NCI-H1105 treated with DMSO at 0.1 percent for 48 hours (cell line): ENCODE measurements at places on chromosomes 3 and 15.

DNA sequence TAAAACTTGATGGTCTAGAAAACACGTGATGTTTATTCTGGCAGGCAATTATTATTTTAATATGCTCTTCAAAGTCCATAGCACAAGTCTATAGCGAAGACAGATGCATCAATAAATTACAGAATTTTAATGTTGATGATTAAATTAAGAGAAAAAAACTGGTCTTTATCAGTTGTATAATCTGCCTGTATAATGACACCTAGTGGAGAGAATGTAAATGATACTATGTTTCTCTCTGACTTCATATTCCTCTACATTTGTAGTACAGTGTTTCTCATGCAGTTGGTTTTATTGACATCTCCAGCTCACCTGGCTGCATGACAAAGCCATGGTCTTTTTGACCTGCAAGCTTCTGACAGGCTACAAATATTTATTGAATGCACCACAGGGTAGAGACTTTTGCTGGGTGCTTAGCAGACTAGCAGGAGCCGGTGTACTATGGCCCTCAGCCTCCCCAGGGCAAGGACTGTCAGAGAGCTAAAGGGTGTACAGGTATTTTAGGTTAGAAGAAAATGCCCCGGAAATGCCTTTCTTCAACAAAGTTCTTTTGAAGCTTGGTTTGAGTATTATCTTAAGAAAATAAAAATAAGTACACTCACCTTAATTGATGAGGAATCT, 289.9 kb downstream of the GAP43 start:
- DNase-seq: peak; percentile 26

DNA sequence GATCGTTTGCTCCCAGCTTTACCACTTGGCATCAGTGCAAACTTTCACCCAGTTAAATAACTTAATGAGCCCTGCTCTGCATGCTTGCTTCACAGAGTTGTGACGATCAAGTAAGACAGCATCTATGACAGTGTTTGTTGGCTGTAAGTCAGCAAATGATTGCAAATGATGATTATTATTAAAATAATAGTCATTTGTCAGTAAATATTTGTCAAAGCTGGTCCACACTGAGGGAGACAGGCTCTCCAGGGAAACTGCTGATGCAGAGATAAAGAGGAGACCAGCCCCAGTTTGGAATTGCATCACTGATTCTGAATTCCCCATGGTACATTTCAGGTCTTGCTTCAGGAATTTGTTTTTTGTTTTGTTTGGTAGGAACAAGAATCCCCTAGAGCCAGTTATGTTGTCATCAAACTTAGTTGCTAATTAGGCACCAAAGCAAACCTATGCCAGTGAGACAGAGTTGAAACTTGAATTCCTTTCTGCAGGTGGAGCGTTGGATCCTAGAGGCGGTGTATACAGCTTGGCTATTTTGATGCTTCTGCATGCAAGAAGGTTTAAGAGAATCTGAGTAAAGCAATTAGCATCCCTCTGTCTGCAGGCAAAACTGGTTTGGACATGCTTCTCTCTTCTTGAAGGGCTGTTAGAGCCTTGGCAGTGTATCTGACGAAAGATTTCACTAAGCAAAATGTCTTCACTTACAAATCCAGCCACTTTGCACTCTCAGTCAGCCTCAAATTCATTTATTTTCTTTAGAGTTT, 338.6 kb upstream of the TPRG1 start:
- DNase-seq: peak; percentile 82

GRCh38 chr3:122621112-122621511, 43.7 kb downstream of the PARP15 start:
- DNase-seq: peak; percentile 56

DNA sequence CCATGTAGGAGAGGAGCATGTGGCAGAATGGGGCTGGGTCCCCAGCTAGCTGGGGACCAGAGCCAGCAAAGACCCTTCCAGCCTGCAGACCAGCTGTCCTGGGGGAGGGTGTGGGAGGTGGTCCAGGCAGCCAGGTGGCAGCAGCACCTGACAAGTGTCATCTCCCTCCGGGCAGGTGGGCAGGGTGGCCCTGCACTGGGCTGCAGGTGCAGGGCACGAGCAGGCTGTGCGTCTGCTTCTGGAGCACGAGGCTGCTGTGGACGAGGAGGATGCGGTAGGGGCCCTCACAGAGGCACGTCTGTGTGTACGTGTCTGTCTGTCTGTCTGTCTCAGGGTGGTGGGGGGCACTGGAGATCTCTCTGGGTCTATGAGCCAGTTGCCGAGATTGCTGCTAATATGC, 5.5 kb downstream of the ANKDD1A start:
- DNase-seq: no peak

DNA sequence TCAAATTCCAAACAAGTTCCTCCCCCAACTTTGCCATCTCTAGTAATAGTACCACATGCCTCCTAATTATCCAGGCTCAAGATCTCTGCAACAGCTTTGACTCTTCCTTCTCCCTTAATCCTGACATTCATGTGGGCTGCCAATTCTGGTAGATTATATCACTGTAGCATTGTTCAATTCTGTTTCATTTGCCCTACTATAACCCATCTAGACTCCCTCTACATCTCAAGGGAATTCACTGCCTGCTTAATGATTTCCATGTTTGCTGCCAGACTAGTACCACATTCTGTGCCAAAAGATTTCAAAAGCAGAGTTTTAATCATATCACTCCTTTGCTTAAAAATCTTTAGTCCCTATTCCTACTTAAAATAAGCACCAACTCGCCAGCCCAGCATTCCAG, 34.6 kb upstream of the PPIB start:
- DNase-seq: no peak

DNA sequence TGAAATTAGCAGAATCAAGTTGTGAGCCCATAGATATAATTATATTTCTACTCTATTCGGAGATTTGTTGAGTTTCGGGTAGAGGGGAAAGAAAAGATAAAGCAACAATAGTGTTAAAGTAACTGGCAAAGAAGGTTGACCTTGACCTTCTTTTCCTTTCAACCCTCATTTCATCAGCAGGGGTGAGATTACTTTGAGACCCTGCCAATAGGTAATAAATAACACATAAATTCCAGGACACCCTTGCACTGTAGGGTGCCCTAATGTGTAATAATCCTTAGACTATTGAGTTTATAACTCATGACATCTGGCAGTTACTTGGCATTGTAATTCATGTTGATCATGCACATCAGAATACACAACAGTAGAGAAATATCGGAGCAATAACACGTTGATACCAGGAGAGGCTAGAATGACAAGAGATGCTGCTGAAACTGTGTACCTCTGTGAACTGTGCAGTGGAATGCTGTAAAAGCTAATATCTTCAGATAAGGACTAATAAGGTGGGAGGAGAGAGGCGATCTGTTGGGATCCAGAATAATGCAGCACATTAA, 426.7 kb downstream of the ROBO2 start:
- DNase-seq: no peak

DNA sequence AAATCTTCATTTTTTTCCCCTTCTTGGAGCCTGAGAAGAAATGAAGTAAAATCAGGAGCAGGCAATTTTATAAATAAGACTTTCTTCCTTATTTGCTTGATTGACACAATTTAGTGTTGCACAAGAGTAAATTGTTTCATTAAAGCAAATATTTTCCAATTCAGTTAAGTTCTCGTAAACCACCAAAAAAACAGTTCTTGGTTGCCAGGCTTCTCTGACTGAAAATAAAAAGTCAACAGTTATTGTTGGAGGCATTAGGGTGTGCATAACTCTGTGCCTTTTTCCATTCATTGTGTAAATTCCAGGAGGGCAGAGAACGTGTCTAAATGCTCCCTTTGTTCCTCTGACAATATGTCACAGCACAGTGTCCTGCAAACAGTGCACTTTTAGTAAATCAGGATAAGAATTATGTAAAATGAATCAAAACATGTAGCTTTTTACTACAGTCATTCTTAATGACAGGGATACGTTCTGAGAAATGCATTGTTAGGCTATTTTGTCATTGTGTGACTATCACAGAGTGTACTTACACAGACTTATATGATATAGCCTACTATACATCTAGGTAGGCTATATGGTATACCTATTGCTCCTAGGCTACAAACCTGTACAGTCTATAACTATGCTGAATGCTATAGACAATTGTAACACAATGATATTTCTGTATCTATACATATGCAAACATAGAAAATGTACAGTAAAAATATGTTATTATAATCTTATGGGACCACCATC, at the start of gene CP:
Gene CP (minus strand): TSS at position 47 of the 735 bp plus-strand sequence. CDS start 37 bp downstream, at position 10.
- DNase-seq: no peak

- no peak for DNase-seq
Measured at GRCh38 chr3:149625795-149626194, 32.0 kb downstream of the WWTR1 start.

DNA sequence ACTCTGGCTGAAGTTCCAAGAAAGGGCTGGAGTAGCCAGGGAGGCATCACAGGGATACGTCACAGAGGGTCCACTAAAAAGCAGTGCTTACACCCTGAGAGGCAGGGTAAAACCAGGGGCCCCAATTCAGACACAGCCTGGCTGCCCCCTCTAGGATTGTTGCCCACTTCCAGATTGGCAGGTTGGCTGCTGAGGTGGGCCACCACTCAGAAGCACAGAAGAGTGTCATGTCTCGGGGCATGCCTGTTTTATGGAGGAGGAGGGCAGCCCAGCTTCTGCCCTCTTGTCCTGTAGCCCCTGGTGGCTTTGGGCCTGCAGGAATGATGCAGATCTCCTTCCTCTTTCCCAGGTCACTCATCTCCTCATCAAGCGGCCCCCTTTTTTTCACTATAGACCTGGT, 24.0 kb downstream of the NOX5 start:
- DNase-seq: no peak

DNA sequence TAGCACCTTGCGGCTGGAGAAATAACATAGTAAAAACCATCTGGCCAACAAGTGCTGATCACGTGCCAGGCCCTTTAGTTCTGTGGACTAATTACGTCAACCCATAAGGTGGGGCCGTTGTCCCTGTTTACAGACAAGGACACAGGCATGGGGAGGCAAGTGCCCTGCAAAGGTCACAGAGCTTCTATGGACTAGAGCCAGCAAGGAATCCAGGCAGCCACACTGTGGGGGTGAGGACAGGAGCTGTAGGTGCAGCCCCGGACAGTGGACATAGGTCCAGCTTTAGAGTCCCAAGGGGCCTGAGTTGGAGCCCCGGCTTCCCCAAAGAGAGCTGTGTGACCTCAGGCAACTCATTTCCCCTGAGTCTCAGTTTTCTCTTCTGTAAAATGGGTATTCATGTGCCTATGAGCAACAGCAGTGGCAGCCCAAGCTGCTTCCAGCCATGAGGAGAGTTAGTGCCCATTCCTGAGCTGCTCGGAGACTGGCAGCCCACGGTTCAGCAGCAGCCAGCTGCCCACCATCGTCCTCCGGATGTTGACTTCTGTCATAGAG, 13.9 kb downstream of the CHST13 start:
- no peak for DNase-seq

DNA sequence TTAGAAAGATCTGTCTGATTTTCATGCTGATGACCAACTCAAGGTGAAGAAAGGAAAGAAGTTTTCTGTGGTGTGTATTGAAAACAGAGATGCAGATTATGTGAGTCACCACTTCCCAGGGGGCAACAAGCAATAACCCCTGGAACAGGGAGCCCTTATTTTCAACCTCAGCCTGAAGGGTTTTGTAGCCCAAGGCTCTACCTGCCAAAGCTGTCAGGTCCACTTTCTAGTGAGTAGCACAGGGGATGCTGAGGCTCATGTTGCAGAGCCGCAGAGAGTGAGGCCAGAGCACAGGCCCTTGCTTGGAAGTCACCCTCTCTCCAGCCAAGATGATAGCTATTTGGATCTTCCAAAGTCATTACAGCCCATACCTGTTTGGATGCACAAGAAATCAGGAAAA, 152.2 kb upstream of the SLC24A5 start:
- DNase-seq: no peak

- DNase-seq: no peak
Measured at GRCh38 chr15:93929375-93930094, 301.8 kb upstream of the MCTP2 start.

GRCh38 chr3:98984024-98984423, 82.5 kb upstream of the DCBLD2 start:
- DNase-seq: no peak

- no peak for DNase-seq
Measured at GRCh38 chr15:60423537-60423936, 25.8 kb upstream of the ANXA2 start.

- no peak for DNase-seq
Measured at GRCh38 chr15:39837454-39837853, 54.8 kb upstream of the FSIP1 start.

DNA sequence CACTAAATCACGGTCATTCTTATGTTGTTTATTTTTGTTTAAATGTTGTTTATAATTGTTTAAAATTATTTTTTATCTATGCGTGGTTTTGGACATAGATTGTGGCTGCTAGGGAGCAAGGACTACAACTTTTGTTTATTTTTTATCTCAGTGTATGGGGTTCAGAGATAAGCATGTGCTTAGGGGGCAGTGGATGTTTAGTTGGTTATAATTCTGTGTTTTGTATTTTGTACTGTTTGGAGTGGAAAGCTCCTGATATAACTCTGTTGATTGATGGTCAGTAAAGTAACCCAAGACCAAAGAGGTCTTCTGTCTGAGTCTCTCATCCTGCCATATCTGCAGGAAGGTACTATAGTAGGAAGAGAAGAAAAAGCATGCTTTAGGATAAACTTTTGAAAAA, 36.5 kb upstream of the NPHP3 start:
- no peak for DNase-seq

DNA sequence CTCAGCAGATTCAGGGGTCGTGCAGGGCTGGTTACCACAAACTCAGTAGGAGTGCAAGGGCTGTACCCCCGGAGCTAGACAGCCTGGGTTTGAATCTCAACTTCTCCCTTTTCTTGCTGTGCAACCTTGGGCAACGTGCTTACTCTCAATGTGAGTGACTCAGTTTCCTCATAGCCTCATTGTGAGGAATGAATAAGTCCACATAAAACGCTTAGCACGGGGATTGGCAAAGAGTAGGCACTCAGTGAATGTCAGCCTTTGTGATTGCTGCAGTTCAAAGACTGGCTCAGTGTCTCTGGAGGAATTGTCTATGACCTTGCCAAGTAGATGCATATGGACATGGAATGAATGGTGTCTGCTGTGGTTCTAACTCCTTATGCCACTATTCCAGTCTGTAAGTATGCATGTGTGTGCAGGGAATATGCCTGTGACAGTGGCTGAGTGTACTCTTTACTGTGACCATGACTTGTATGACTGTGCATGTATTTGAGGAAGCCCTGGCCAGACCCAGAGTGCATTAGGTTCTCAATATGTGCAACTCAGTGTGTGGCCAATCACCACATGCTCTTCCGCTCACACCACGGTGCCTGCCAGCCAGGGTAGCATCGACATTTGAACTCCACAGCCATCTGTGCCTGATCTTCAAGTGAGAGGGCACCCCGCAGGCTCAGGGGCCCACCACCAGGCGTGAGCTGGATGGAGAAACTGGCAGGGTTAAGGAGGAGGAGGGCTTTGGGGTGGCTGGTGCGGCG, 900 bp upstream of the HYAL3 start:
- no peak for DNase-seq

- DNase-seq: peak; percentile 76
Measured at GRCh38 chr3:42502429-42503250, at the start of gene VIPR1. VIPR1 (plus strand) TSS chr3:42502643; CDS start chr3:42502736, 93 bp downstream.

DNA sequence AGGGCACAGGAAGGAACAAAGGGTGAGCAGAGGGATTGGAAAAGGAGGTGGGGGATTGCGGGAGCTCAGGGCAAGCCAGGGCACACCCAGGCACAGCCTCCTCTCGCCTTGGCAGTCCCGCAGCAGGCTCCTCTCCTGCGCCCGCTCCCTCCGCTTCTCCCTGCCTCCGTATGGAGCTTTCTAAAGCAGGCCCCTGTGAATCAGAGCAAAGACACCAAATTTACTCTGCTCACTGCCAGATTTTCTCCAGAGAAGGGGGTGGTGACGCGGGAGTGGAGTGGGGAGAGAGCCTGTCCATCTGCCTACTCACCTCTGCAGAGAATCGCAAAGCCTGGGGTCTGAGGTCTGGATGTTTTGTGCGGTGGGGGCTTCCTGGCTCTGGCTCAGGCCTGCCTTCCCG, 20.0 kb downstream of the ATP2B2 start:
- DNase-seq: no peak

GRCh38 chr3:58157700-58158099, 53.1 kb downstream of the DNASE1L3 start:
- DNase-seq: no peak
